ENCODE measurements at places on chromosomes 6 and 20. TPM values are rescaled to one million over a fixed set of nuclear protein-coding genes. Genes with fewer than 3 reads are reported as not detected.

The TNFRSF6B gene
- total RNA-seq: 147 TPM

DNA sequence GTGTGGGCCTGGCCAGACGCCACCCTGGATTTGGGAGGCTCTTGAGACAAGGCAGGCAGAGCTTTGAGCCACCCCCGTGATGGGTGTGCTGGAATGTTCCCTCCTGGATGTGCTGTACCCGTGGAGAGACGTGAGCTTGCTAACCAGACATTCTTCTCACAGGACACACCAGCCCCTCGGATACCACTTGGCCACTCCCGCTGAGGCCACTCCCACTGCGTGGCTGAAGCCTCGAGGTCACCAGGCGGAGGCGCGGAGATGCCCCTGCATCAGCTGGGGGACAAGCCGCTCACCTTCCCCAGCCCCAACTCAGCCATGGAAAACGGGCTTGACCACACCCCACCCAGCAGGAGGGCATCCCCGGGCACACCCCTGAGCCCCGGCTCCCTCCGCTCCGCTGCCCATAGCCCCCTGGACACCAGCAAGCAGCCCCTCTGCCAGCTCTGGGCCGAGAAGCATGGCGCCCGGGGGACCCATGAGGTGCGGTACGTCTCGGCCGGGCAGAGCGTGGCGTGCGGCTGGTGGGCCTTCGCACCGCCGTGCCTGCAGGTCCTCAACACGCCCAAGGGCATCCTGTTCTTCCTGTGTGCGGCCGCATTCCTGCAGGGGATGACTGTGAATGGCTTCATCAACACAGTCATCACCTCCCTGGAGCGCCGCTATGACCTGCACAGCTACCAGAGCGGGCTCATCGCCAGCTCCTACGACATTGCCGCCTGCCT, 14.1 kb downstream of the SLCO4A1 start:
- no peaks in the 10 kb centered on the region for H3K27me3 ChIP-seq
- peaks cover 16% of the 10 kb centered on the region for H3K4me1 ChIP-seq
- H3K36me3 ChIP-seq: peaks cover 55% of the 10 kb centered on the region
- H3K27ac ChIP-seq: no peak overlapping the region

The MDFI gene
- total RNA-seq: 35.5 TPM

The TULP4 gene
- total RNA-seq: 70.8 TPM

The LY6G5C gene
- 1.7 TPM for total RNA-seq

GRCh38 chr20:59123678-59124255, 39.9 kb upstream of the ZNF831 start:
- H3K36me3 ChIP-seq: no peaks in the 10 kb centered on the region
- no peak for DNase-seq
- H3K4me1 ChIP-seq: no peaks in the 10 kb centered on the region
- peaks cover 17% of the 10 kb centered on the region for H3K27me3 ChIP-seq
- H3K4me3 ChIP-seq: no peak overlapping the region

GRCh38 chr6:112971651-112972050, 624.5 kb downstream of the RFPL4B start:
- no peak overlapping the region for H3K27ac ChIP-seq
- H3K4me1 ChIP-seq: no peaks in the 10 kb centered on the region
- H3K36me3 ChIP-seq: no peaks in the 10 kb centered on the region
- DNase-seq: no peak
- no peaks in the 10 kb centered on the region for H3K27me3 ChIP-seq

DNA sequence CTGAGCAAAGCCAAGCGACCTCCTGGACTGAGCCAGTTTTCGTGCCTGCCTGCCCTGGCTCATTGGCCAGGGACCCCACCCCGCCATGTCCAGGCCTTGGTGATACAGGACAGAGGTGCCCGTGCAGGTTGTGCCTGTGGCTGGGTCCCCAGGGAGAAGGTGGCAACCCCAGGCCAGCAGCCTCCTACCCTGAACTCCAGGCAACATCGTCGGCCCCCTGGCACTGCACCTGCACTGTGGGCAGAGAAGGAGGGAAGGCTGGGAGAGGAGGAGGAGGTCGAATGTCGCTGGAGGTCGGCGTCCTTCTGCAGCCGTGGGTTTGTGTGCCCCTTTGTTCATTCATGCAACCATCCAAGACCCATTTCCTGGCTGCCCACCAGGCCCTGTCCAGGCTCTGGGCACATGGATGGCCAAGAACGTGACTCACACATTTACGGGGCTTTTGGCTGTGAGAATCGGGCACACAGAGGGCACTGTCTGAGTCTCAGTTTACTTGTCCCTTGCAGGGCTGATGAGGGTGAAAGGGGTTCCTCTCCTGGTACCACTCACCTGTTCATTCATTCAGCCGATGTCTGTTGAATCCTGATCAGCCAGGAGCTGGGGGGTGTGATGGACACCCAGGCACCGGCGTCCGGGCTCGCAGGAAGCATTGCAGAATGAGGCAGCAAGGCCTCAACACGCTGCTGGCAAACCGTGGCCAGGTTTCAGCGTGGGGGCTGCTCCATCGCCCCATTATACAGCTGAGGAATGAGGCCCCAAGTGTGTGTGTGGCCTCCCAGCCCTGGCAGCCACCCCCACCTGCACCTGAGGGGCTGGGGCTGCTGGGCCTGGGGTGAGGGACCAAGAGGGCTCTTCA, 2.3 kb upstream of the RBBP8NL start:
- H3K36me3 ChIP-seq: no peaks in the 10 kb centered on the region
- H3K4me3 ChIP-seq: no peak overlapping the region
- peaks cover 29% of the 10 kb centered on the region for H3K4me1 ChIP-seq
- no peaks in the 10 kb centered on the region for H3K27me3 ChIP-seq

GRCh38 chr6:41053041-41053440, at the start of gene APOBEC2:
TSS of gene APOBEC2 (plus strand) at chr6:41053202. CDS start at chr6:41053348, 146 bp downstream.
- no peaks in the 10 kb centered on the region for H3K36me3 ChIP-seq
- no peaks in the 10 kb centered on the region for H3K4me1 ChIP-seq
- no peak within 1 kb of the TSS for H3K4me3 ChIP-seq
- H3K27me3 ChIP-seq: no peaks in the 10 kb centered on the region

The TOX2 gene
- total RNA-seq: 39.6 TPM

GRCh38 chr20:23282546-23282945, 68.0 kb upstream of the NXT1 start:
- H3K27me3 ChIP-seq: peaks cover 29% of the 10 kb centered on the region
- no peak overlapping the region for H3K4me3 ChIP-seq
- no peak overlapping the region for H3K27ac ChIP-seq

GRCh38 chr6:46849361-46849690, 56.1 kb downstream of the MEP1A start:
- no peak overlapping the region for H3K27ac ChIP-seq
- no peak overlapping the region for H3K4me3 ChIP-seq
- DNase-seq: no peak
- H3K4me1 ChIP-seq: no peaks in the 10 kb centered on the region

DNA sequence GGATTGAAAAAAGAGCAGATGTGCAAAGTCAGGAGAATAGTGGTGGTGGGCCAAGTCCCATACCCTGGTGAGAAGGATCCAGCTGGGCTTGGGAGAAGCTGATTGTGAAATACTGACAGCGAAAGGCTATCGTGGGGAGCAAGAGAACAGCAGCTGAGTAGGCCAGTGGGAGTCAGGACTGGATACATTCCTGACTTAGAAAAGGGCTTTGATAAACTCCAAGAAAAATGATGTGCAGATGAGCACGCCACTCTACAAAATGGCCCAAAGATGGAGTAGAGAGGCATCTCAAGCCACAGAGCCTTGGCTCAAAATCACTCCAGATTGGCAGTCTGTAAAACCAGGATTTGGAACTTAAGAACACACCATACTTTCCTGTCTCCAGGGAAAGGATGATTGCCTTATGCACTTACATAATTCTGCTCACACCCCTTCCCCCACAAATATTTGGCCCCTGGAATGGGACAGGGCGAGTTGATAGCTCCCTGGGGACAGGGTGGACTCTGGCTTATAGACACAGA, 578.7 kb downstream of the MAFB start:
- no peak overlapping the region for H3K27ac ChIP-seq
- no peak overlapping the region for H3K4me3 ChIP-seq
- no peaks in the 10 kb centered on the region for H3K4me1 ChIP-seq
- no peak for DNase-seq
- no peaks in the 10 kb centered on the region for H3K27me3 ChIP-seq

The HDGFL1 gene
- total RNA-seq: not detected

DNA sequence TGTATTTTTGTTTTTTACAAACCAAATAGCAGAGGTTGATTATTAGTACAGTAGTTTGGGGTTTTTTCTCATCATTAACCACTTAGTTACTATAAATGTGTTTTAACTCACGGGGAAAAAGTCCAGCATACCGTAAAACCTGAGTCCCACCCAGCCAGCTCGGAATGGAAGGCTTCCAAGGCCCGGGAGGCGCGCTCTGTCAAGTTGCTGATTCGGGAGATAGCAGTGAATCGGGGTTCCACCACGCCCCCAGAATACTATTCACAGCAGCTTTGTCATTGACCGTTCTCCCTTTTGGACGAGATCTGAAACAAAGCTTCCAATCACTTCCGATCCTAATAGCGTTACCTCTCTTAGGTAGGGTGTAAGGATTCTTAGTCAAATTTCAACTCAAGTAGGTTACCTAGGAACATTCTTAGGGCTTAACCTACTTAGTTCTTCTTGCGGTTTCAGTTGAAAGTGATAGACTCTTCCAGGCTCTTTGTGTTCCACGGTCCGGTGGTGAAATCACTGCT, 232.8 kb upstream of the QKI start:
- DNase-seq: no peak
- H3K36me3 ChIP-seq: no peaks in the 10 kb centered on the region
- H3K4me3 ChIP-seq: no peak overlapping the region
- no peak overlapping the region for H3K27ac ChIP-seq
- H3K27me3 ChIP-seq: no peaks in the 10 kb centered on the region
- peaks cover 4% of the 10 kb centered on the region for H3K4me1 ChIP-seq

The ADGRB3 gene
- total RNA-seq: not detected

The CFB gene
- total RNA-seq: 1.5 TPM

The BCL2L1 gene
- 226 TPM for total RNA-seq

GRCh38 chr20:60787276-60787675, 464.8 kb upstream of the CDH4 start:
- no peaks in the 10 kb centered on the region for H3K36me3 ChIP-seq
- no peak for DNase-seq
- no peaks in the 10 kb centered on the region for H3K4me1 ChIP-seq
- H3K4me3 ChIP-seq: no peak overlapping the region

The VTA1 gene
- 67.8 TPM for total RNA-seq

The NEURL2 gene
- 0.96 TPM for total RNA-seq

DNA sequence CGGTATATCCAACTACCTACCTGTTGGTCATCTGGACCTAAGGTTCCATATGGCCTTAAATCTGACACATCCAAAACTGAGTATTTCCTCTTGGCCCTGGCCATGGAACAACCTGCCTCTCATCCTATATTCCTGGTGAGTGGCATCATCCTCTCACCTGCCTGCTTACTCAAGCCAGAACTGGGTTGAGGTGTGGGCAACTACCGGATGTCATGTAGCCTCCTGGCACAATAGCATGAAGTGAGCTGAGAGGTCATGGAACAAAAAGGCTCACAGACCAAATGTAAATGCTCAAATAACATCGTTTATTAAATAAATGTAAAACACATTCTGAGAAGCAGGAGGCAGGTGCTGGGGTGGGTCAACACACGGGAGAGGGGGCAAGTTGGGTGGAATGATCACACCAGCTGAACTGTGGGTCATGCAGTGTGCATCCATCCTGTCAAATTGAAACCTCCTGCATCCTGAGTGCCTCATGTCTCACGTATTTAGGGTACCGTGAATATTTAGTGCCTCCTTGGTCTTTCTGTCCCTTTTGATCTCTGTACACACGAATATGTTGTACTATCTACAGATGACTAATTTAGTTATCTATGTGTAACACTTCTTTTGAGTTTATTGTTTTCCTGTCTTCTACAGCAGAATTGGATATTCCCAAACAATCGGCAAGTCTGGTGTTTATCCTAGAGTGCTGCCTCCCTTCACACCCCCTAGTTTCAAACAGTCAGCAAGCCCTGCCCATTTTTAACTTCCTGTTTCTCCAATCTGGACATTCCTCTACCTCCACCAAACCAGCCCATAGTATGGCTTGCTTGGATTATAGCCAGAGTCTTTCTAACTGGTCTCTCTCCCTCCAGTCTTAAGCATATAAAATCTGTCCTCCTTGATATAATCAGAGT, 7.9 kb upstream of the POU5F1 start:
- no peaks in the 10 kb centered on the region for H3K36me3 ChIP-seq
- no peak overlapping the region for H3K27ac ChIP-seq
- H3K27me3 ChIP-seq: no peaks in the 10 kb centered on the region
- no peaks in the 10 kb centered on the region for H3K4me1 ChIP-seq
- DNase-seq: no peak
- no peak overlapping the region for H3K4me3 ChIP-seq

The ARMH2 gene
- total RNA-seq: not detected

The CST4 gene
- total RNA-seq: not detected

The VSX1 gene
- total RNA-seq: not detected

The BPIFA1 gene
- not detected for total RNA-seq

The SLC13A3 gene
- not detected for total RNA-seq

DNA sequence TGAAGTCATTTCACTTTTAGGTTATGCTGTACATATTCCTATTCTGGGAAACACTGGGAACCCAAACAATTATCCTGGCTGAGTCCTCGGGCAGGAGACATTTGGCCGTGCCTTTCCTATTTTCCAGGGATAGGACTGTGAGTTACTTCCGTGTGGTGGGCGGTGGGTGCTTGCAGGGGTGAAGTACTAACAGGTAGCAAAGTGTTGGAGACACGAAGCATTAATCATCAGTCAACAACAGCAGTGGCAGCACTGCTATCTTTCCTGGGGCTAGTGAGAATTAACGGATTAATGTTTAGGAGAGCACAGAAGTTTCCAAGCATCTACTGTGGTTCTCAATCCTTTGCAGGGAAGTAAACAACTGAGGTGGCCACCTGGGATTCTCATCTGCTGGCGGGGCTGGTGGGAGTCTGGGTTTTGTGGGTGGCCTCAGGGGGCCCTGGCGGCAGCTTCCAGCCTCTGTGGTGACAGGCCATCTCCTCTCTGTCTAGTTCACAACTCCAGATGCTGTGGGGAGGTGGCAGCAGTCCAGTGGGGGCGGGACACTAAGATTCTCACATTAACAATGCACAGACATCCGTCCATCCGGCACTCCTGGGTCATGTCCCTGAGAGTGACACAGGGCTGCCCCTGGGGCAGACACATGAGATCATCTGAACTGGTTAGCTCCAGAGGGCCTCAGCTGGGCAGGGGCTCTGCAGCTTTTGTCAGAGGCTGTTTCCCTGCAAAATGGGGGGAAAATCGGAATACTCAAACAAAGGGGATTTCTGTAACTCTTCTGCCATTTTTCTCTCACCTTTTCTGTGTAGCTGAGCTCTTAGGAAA, 90.9 kb downstream of the GJA10 start:
- no peaks in the 10 kb centered on the region for H3K36me3 ChIP-seq
- no peaks in the 10 kb centered on the region for H3K4me1 ChIP-seq
- no peak overlapping the region for H3K27ac ChIP-seq
- no peak overlapping the region for H3K4me3 ChIP-seq
- DNase-seq: no peak
- no peaks in the 10 kb centered on the region for H3K27me3 ChIP-seq

All from HCT116 (cell line).